ENCODE measurements at places on chromosomes 7 and 10. TPM values are rescaled to one million over a fixed set of nuclear protein-coding genes. Genes with fewer than 3 reads are reported as not detected.

DNA sequence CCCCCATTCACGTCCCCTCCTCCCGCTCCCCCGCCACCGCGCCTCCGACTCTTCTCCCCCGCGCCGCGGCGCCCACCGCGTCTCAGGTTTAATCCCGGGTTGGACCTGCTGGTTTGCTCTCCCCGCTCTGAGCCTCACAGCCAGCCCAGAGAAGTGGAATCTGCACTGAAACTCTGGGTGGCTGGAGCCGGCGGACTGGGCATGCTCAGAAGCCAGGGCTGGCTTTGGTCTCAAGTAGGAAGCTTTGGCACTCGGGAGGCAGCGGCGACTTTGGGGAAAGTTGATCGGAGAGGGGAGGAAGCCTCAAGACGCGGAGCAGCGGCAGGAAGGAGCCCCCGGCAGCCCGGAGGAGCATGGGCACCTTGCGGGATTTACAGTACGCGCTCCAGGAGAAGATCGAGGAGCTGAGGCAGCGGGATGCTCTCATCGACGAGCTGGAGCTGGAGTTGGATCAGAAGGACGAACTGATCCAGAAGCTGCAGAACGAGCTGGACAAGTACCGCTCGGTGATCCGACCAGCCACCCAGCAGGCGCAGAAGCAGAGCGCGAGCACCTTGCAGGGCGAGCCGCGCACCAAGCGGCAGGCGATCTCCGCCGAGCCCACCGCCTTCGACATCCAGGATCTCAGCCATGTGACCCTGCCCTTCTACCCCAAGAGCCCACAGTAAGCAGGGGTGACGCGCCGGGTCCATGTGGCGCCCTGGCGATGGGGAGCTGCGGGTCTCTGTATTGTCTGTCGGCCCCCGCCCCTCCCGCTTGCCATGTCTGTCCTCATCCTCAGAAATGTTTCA, at the start of gene PRKG1:
TSS of gene PRKG1 (plus strand) at position 250 of the 791 bp plus-strand sequence.
- DNase-seq = peak; percentile 22

FGFBP3 gene
- total RNA-seq = 0.93 TPM

CAMK2B gene
- total RNA-seq = 0.05 TPM

- DNase-seq = no peak
Observed at GRCh38 chr10:116892907-116893685, 43.8 kb downstream of the ENO4 start.

GRCh38 chr7:121073463-121074099, 85.1 kb downstream of the CPED1 start:
- DNase-seq = no peak

GRCh38 chr10:100654782-100655325, 90.5 kb upstream of the PAX2 start:
- DNase-seq = no peak

PTN gene
- 1.9 TPM for total RNA-seq

CPED1 gene
- 2.3 TPM for total RNA-seq

DNA sequence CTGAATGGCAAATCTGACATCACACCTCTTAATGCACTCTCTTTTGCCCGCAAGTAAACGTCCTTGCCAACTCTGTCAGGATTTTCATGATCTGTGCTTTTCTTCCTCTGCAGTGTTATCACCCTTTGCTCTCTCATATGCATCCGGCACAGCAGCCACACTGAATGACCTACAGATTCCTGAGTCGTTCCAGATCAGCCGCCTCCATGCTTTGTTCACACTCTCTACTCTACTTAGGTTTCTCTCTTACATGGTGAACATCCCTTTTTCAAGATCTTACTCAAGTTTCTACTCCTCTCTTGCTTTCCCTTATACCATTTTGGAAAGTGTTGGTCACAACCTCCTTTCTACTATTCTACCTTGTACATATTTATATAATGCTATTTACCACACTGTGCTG, 127.7 kb upstream of the AOAH start:
- no peak for DNase-seq
